Muscle of leg (tissue), 16 donors: ENCODE measurements at places on chromosomes 5 and 9.

DNA sequence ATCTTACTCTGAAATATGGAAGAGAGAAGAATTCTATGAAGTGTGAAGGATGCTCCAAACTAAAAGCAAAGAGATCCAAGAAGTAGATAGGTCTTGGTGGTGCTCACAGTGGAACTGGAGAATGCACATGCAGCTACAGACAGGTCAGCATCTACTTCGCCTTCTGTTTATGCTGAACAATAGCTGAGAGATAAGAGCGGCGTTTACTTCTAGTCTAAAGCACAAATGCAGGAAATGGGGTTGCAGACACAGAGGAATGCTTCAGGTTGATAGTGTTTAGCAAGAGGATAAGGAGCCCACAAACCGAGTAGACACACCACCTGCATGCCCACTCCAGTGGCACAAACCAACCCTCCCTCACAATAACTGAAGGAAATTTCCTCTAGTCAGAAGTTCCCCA lies 180.0 kb upstream of the RGMB start:
- no peak for DNase-seq

- no peak for DNase-seq
Observed at GRCh38 chr5:73304381-73304780, 131.4 kb downstream of the TMEM174 start.

GRCh38 chr5:14105718-14106410 lies 37.3 kb upstream of the TRIO start:
- peak; percentile 47 for DNase-seq

DNA sequence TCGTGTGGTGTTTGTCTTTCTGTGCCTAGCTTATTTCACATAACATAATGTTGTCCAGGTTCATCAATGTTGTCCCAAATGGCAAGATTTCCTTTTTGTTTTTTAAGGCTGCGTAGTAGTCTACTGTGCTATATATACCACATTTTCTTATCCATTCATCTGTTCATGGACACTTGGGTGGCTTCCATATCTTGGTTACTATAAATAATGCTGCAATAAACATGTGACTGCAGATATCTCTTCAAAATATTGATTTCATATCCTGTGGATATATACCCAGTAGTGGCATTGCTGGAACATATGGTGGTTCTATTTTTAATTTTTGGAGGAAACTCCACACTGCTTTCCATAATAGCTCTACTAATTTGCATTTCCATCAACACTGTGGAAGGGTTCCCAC lies 25.5 kb upstream of the CCNH start:
- DNase-seq = no peak

DNA sequence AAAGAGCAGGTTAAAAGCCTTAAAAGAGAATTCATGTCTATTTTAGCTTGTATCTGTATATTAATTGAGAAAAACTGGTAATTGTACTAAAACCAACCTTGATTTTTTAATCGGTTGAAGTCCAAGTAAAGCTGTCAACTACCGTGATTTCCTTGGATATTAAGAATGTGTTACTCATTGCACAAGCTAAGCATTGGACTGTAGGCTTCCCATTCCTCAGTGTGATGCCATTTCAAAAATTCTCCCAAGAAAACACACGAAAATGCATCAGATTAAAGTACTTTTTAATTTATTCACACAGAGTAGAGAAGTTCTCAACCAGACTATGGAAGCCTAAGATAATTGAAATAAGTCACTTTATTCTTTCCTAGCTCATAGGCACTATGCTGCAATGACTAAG lies 761.4 kb upstream of the TYRP1 start:
- DNase-seq = no peak
